ENCODE measurements at places on chromosomes 7 and 10.
A peak's percentile ranks its signal among the peaks of the same experiment; 100 is the strongest.

- DNase-seq, result no peak
Observed at GRCh38 chr7:151403764-151404163, 6.1 kb downstream of the WDR86 start.

DNA sequence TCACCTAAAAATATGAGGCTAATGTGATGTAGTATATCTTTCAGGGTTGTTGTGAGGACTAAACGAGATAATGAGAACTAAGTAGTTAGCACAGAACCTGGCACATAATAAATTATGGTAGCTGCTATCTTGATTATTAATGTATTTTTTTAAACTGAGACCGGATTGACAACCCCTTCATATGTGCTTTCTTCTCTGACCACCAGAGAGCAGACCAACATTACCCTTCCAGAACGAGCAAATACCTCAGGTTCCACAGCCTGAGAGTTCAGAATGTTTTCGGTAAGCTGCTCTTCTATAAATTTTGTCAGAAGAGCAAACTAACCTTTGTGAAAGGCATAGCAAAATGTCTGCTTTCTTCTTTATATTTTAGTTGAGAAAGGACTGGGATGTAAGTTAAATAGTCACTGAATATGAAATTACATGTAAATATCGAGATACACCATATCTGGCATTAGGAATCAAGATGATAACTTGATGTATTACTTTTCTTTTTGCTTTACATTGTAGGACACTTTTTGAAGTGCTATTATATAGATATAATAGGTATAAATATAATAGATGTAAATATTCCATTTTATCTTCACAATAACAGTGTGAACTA, 13.6 kb upstream of the BPGM start:
- DNase-seq, result no peak

DNA sequence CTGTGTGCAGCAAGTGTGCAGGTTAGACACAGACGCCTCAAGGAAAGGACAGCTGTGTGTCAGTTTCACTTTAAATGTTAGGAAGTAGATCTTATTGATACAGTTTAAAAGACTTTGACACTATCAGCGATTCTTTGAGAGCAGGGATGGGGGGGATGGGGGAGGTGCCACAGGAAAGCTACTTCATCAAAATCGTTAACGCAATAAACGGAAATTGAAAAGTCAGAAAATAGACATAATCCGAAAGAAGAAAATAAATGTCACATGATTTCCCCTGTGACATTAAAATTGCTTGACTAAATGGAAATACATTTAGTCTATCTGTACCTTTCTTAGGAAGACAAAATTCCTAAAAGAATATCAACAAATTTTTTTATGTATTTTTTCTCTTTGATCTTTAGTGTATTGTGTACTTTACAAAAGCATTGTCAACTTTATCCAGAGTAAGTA, 476 bp upstream of the ZNF33B start:
- DNase-seq, result peak; percentile 57

GRCh38 chr7:5633161-5634106, 148.0 kb downstream of the RNF216 start:
- DNase-seq, result no peak

GRCh38 chr10:118259288-118259906, 82.7 kb downstream of the FAM204A start:
- no peak for DNase-seq

- no peak for DNase-seq
Observed at GRCh38 chr7:70838292-70838907, 293.5 kb upstream of the GALNT17 start.

DNA sequence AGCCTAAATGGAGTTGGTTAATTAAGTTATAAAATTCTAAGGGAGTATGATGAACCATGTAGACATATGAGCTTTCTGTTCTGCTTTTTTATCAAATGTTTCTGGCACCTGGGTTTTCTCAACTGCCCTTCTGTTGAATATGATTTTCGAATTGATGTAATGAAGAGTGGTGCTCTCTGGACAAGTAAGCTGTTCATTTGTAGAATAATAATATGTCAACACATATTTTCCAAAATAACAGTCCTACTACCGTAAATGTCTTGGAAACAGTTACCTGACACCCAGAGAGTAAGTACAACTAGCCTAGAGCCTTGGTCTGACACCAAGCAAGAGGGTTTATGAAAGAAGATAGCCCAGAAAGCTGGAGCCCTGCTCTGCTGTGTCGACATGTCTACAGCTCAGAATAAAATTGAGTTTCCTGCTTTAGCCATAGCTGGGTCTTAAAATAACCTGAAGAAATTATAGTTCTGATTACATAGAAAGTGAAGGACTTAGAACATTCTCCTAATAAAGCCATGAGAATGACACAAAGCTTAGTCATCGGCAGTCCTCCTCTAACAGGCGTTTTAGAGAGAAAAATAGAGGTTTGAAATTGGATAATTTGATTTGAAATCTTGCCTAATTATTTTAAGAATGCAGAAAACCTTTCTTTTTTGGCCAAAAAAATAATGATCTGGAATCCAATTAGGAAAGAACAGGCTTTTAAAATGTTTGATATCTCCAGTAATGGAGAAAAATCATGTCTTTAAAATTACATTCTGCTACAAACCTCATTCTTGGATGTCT, 25.1 kb downstream of the HDAC9 start:
- DNase-seq, result no peak

DNA sequence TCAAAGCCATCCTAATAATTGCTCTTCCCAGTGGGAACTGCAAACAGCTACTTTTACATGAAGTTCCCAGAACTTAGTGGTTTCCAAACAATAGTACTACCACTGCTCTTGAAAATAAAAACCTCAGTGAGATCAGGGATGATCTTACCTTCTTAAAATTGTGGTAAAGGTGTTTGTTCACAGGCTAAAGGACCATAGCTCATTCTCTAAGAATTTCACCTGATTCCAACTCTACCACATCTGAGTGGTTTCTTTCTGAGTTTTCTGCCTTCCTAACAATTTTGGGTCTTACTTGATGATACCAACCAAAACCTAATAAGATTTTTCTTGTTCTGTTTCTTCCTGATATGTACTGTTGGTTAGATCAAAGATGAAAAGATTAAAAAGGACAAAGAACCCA, 45.6 kb upstream of the AGBL3 start:
- no peak for DNase-seq

DNA sequence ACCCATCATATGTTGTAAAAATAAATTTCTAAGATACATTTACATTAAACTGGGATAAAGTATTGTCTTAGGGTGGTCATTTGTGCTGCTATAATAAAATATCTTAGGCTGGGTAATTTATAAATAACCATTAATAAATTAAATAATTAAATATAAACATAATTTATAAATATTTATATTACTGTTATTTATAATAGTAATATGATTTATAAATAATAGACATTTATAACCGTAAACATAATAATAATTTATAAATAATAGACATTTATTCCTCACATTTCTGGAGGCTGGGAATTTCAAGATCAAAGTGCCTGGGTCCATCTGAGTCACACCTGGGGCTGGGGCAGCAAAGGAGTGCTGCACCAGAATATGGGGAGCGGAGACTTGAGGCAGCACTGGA, 31.1 kb downstream of the ZWINT start:
- no peak for DNase-seq

DNA sequence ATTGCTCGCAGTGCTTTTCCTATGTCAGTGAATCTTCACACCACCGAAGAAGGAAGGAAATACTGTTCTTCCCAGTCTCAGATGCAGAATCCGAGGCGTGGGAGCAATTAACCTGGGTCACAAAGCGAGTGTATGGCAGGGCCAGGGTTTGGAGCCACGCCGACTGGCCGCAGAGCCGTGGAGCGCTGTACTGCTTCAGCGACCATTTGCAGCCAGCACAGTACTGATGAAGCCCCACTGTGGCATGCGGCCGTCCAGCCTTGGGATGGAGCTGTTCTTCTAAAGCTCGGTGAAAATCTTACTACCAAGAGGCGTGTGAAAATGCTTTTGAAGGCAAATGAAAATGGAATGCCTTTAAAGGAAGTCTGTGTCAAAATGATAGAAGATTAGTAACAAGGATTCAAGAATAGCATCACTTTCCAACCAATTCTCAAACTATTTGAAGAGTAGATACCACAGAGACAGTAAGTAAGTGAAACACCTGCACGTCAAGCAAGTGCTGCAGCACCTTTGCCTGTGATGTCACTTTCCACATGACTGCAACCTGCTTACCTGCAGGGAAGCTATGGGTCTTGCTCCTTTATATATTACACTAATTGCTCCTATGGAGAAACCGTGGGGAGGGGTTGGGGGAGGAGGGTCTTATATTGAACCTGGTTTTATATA, 4.9 kb downstream of the PPP2R2D start:
- no peak for DNase-seq

DNA sequence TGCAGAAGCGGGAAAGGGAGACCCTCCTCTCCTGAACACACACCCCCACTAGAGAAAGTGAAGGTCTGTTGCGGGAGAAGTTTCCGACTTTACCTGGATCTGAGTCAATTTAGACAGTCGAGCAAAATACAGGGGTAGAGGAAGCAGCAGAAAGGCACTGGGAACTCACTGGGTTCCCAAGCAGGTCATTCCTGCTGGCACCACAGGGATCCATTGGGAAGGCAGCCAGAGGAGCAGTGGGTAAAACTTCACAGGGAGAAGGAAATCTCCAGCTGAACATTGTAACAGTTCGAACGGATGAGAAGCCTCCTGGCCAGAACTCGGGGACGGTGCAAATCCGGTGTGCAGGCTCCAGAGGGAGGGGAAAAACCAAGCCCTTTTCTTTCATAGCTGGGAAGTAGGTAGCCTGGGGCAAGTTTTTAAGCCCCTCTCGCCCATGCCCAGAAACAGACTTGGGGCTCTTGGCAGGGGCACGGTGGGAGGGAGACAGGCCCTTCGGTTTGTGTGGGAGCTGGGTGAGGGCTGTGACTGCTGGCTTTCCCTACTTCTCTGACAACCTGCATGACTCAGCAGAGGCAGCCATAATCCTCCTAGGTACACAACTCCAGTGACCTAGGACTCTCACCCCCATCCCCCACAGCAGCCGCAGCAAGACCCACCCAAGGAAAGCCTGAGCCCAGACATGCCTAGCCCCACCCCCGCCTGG, 51.9 kb downstream of the DDC start:
- DNase-seq, result no peak

All from activated CD4-positive, alpha-beta T cell treated with anti-CD3 and anti-CD28 coated beads, Interleukin-2, amount 50 U/mL, for 4 hours (primary cell).